ENCODE measurements at places on chromosomes 3 and 15.

DNA sequence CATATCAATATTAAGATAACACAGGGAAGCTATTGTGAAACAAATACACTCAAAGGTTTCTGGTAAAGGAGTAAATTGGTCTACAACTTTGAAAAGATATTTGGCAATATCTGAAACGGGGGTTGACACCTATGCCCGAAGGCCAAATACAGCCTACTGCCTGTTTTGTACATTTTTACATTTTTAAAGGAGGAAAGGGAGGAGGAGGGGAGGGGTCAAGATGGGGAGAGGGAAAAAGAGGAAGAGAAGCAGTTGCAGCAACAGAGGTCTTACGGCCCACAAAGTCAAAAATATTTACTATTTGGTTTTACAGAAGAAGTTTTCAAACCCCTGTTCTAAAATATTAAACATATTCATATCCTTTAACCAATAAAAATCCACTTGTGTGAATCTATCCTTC, 94.2 kb downstream of the FMN1 start:
- DNase-seq: no peak

GRCh38 chr3:56200251-56200650, 268.0 kb downstream of the ERC2 start:
- DNase-seq: no peak

DNA sequence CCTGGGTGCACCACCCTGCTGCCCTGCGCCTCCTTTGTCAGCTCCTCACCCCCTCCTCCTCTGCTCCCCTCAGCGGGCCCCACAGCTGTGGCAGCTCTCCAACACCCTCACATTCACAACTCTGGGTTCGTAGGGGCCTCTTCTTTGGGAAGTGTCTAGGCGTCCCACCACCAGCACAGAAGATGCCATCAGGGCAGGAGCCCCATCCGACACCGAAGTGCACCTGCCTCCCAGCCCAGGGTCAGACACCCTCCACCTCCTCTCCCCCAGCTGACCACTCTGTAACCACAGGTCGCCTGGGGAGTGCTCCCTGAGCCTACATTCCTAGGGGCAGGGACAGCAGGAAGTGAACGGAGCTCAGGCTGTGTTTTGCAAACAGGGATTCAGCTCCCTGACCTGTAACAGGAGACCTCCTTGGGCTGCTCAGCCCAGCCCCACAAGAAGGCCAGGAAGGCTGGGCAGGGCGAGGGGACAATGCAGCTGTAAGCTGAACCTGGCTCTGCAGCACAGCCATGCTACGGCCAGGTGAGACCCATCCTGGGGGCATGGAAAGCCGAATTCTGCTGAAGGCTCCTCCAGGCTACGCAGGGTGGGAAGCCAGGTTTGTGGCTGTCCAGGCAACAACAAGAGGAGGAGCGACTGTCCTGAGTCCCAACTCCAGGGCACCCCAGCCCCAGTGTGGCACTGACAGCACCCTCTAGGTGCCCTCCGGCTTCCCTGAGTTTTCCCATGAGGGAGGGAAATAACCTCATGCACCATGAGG, 269.0 kb downstream of the GOLGA6L6 start:
- DNase-seq: no peak

DNA sequence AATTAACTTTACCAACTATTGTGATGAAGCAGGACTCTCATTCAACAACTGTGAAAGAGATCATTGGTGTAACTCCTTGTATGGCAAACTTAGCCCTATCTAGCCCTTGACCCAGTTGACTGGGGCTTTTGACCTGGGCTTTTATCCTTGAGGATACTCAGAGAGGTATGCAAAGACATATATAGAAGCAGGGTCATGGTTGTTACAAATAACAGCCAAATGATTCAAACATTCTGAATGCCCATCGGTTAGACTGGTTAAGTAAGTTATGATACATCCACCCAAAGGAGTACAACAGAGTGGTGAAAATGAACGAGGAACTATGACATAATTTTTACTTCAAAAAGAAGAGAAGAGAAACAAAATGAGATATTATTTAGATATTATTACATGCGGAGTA, 38.2 kb upstream of the ALDH1A3 start:
- DNase-seq: no peak

All from activated effector memory CD4-positive, alpha-beta T cell treated with Interleukin-2 at 50 U/mL for 16 hours (primary cell).